ENCODE measurements at places on chromosomes 3 and 15.
A peak's percentile ranks its signal among the peaks of the same experiment; 100 is the strongest.

- no peak for DNase-seq
Measured at GRCh38 chr3:120147072-120147871, 53.0 kb upstream of the GSK3B start.

DNA sequence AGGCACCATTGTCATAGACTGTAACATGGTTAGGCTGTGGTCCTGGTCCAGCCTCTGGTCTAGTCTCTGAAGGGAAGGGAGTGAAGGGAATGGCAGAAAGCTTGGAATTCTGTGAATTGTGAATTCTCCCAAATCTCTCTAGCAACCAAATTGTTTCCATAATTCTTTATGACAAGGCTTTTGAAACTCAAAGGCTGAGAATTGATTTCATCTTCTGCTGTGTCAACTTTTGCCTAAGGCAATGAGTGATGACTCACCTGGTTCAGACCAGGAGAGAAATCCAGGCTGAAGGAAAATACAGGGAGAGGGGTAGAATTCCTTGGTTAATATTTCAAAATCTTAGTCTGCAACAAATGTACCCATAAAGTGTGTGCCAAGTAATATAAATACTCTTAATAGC, 82.6 kb upstream of the ADPGK start:
- no peak for DNase-seq

GRCh38 chr3:159273608-159274007, 471.8 kb downstream of the MFSD1 start:
- DNase-seq: peak; percentile 41

GRCh38 chr3:27194861-27195483, 174.2 kb downstream of the NEK10 start:
- DNase-seq: no peak

DNA sequence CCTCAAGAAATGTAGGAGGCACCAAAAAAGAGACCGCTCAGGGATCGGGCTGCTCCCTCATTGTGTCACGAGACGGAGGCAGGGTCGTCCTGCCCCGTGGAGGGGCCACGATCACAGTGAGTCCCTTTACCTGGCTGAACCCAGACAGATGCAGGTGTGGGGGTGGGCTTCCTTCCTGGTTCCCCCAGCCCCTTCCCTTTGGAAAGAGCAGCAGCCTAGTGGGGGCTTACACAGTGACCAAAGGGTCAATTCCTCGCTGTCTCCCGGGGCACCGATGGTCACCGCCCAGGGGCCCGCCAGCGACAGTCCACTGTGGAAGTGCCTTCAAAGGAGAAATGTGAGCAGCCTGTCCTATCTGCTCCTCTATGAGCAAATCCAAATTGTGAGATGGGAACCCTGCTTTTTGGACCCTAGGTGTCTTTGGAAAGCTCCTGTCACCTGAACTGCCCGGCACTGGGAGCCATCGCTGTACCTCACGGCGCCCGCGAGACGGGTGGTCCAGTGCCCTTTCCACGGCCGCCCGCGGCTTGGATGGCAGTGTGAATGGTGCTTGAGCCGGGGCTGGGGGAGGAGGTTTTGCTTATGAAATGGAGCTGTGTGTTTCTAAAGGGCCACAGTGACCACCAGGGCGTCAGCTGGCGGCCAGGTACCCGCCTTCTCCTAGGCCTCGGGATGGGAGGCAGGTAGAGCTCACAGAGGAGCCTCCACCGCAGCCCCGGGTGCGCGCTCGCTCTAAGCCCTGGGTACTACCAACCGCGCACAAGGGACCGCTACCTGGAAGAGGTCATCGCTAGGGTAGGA, 155.7 kb downstream of the KLF13 start:
- DNase-seq: no peak

DNA sequence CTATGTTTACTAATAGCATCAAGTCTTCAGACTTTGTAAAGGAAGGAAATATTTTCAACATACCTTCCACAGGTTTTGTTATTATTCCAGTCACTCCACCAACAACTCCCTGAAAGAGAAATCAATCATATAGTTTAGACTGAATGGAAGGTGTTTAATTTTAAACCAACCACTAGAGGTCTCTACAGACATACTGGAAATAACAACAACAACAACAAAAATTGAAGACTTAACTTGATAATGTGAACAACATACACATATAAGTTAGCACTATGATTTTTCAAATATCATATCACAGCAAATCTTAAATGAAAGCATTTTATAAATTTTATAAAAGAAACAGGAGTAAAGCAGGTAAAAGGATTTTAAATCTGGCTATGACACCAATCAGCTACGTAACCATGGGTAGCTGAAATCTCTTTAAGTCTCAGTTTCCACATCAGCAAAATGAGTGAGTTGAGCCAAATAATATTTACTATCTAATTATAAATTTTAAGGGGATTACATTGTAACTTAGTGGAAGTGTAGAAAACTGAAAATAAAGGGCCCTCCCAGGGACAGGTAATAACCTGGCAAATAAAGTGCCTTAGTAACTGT, 188.2 kb downstream of the VPS13C start:
- DNase-seq: peak; percentile 36

- no peak for DNase-seq
Measured at GRCh38 chr15:78082106-78082742, 4.7 kb upstream of the TBC1D2B start.

- DNase-seq: no peak
Measured at GRCh38 chr3:151841801-151842200, 27.9 kb downstream of the AADAC start.

- peak; percentile 81 for DNase-seq
Measured at GRCh38 chr3:128075522-128076482, 23.6 kb downstream of the SEC61A1 start.

DNA sequence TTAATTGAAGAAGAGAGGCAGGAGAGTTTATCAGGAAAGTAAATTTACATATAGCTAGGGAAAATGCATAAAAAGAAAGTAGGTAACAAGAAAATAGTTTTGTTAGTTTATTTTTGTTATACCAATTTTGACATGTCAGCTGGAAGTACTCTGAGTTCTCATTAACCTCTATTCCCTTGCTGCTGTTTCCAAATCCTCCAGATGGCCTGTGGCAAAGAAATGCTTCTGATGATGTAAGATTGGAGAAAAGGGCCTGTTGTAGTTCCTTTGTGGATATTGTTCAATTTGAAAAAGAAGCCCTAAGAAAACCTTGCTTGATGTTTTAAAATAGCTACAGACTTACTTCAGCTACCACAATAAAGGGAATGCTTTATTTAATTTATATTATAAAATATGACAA, 192.9 kb upstream of the SLITRK3 start:
- DNase-seq: no peak

DNA sequence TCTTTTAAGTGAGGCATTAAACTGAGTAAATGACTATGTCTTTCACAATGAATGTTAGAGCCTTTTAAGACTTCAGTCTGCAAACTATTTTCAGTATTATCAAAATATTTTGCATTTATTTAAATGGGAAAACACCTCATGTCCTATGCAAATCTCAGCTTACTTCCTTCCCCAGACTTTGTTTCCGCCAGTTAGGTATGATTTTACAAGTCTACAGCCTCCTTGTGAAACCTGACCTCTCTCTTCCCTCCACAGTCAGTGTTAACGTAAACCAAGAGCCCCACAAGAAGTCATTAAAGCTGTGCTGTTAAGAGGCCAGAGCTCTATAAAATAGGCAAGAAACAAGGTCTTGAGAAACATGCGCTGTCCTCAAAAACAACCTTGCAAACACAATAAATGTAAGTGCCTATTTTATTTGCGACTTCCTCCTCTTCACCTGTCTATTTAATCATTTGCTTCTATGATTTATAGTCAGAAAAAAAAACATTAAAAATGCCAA, 48.3 kb downstream of the PRTG start:
- no peak for DNase-seq

- no peak for DNase-seq
Measured at GRCh38 chr3:144272680-144273079, 301.1 kb downstream of the DIPK2A start.

- DNase-seq: no peak
Measured at GRCh38 chr3:178588628-178589027, 52.4 kb downstream of the KCNMB2 start.

DNA sequence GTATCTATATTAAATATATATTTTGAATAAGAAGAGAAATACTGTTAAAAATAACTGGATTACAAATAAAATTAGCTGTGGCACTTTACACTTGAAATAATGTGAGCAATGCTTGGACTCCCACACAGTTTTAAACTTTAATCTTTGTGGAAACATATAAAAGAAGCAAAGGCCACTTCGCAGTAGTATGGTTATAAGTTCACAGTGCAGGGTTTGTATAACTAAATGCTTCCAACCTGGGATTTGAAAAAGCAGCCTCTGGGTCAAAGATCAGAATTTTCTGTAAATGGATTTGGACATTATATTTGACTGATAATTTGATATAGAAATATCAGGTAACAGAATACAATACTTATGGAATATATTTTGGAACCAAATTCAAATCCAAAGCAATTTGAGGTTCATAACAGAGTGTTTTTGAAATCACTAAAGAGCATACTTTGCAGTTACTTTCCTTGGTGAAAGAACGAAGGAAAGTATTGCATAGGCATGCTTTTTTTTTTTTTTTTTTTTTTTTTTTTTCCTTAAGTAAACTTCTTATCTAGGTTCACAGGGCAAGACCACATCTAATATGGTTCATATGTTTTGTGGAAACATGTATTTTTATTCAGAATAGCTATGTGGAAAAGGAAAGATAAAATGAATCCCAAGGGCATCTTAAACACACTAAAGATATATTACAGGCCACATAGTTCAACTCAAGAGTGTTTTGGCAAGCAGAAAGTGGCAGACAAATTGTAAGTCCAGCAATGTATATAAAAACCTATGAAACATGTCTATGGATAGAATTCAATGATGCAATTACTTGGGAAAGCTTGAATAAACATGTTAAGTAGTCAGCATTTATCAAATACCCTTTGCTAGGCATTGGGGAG, 47.1 kb upstream of the SGO1 start:
- no peak for DNase-seq

GRCh38 chr15:100671858-100672543, 69.6 kb downstream of the ASB7 start:
- no peak for DNase-seq

- DNase-seq: no peak
Measured at GRCh38 chr3:89306540-89306939, 199.1 kb downstream of the EPHA3 start.

GRCh38 chr15:92909136-92909781, 9.1 kb downstream of the CHD2 start:
- DNase-seq: peak; percentile 77

- DNase-seq: no peak
Measured at GRCh38 chr3:60424034-60424433, 827.2 kb downstream of the FHIT start.

GRCh38 chr3:126515066-126515706, 2.4 kb downstream of the UROC1 start:
- DNase-seq: no peak

- DNase-seq: peak; percentile 70
Measured at GRCh38 chr15:73560501-73561117, 72.6 kb downstream of the NPTN start.

DNA sequence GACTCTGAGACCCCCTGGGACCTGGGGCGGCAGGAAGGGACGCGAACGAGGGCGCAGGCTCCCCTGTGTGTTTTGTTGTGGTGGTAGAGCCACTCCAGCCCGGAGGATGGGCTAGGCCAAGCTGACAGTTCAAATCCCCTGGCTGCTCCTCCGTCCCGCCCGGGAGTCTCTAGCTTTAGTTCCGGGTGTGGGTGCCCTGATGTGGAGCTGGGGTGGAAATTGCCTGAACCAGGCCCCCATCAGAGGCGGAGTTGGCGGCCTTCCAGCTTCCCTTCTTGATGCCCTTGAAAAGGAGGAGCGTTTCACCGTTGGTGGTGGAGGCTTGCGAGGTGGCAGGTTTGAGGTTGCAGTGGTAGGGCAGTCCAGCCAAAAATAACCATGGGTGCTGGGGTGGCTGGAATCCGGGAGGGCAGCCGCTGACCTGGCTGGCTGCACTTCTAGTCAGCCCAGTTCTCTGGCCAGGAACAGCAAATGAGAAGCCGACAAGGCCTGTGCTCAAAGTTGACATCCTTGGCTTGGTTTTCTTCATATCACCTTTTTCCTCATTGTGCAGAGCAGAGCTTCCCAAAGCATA, 817 bp downstream of the CLK3 start:
- DNase-seq: peak; percentile 64

GRCh38 chr15:67157521-67158252, 92.3 kb downstream of the SMAD3 start:
- no peak for DNase-seq

- DNase-seq: no peak
Measured at GRCh38 chr15:78083687-78084448, 6.4 kb upstream of the TBC1D2B start.

- no peak for DNase-seq
Measured at GRCh38 chr3:175270198-175270837, 411.2 kb downstream of the NAALADL2 start.

GRCh38 chr3:112417696-112418318, 81.5 kb downstream of the BTLA start:
- no peak for DNase-seq

DNA sequence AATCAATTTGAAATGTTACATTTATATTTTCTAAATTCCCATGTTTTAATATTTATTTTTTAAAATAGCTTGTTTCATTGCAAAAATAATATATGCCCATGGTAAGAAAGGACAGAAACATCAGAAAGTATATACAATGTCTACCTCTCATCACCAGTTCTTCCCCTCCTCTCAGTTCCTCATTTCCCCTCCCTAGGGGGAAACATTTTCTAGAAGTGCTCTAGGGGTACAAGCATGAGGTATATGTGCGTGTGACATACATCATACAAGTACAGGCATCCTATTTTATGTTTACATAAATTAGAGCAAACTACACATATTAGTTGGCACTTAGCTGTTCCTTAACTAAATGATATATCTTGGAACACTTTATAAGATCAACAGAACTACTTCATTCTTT, 189.3 kb upstream of the VEPH1 start:
- DNase-seq: no peak

GRCh38 chr3:186624598-186624997, 11.7 kb downstream of the AHSG start:
- no peak for DNase-seq

- DNase-seq: peak; percentile 62
Measured at GRCh38 chr3:38354588-38355330, 8.2 kb downstream of the XYLB start.

GRCh38 chr3:9600597-9600996, 47.0 kb upstream of the LHFPL4 start:
- DNase-seq: no peak

DNA sequence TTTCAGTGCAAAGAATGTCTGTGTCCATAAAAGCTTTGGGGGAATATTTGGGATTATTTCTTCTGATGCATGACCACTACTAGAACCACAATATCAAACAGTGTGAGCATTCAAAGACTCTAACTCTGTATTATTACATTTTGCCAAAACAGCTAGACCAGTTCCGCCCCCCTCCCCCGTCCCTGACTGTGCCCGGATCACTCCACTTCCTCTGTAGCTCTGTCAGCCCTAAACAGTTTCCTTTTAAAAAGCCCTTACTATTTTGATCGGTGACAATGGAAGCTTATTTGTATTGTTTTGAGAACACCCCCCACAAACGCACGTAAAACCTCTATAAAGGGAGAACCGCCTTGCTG, 36.6 kb upstream of the EPHB3 start:
- no peak for DNase-seq

Data from AG10803 (cell line).